ENCODE measurements at places on chromosomes 6 and 20. TPM values are rescaled to one million over a fixed set of nuclear protein-coding genes. Genes with fewer than 3 reads are reported as not detected.

Gene SLC25A27
- total RNA-seq, result 10.7 TPM

Gene HIVEP2
- total RNA-seq, result 8.1 TPM

Gene ZNF311
- not detected for total RNA-seq

Gene HDGFL1
- total RNA-seq, result not detected

Gene ATP6V1G2
- 1.8 TPM for total RNA-seq

Gene PI16
- 0.59 TPM for total RNA-seq

Gene AIG1
- total RNA-seq, result 51.1 TPM

Gene PNPLA1
- 0.10 TPM for total RNA-seq

Gene CST1
- total RNA-seq, result not detected

Gene NRN1
- not detected for total RNA-seq

Gene DEF6
- 40.4 TPM for total RNA-seq

Gene TOX2
- total RNA-seq, result 39.6 TPM

Gene RTEL1
- 58.0 TPM for total RNA-seq

Gene COL12A1
- 23.5 TPM for total RNA-seq

Gene HEBP2
- 51.6 TPM for total RNA-seq

Gene DDAH2
- total RNA-seq, result 43.4 TPM

Gene OR2W1
- not detected for total RNA-seq

Gene VSTM2L
- total RNA-seq, result 0.69 TPM

Gene PTK6
- total RNA-seq, result 6.7 TPM

Gene RNF217
- total RNA-seq, result 20.4 TPM

Gene IL17A
- total RNA-seq, result not detected

Gene TMEM14B
- 83.6 TPM for total RNA-seq

Gene REPS1
- 52.7 TPM for total RNA-seq

Gene C6orf15
- total RNA-seq, result not detected

Gene ATP9A
- 16.8 TPM for total RNA-seq

Gene HNF4A
- 7.4 TPM for total RNA-seq

Gene MOG
- total RNA-seq, result not detected

Gene CCN6
- total RNA-seq, result not detected

Gene SAMD3
- total RNA-seq, result 7.5 TPM

Gene ANGPT4
- total RNA-seq, result not detected

Gene PPP1R16B
- 0.52 TPM for total RNA-seq

Gene RNF182
- total RNA-seq, result 6.5 TPM

Gene SIM1
- total RNA-seq, result not detected

Gene ZNF341
- 4.9 TPM for total RNA-seq

Gene IL20RA
- 1.1 TPM for total RNA-seq

Gene FARS2
- total RNA-seq, result 13.8 TPM

Gene HSPA1L
- total RNA-seq, result 0.12 TPM

Gene MEI4
- not detected for total RNA-seq

Gene ADGRB3
- total RNA-seq, result not detected

Gene NHLRC1
- not detected for total RNA-seq

Gene NRSN1
- total RNA-seq, result not detected

Gene RAB5IF
- total RNA-seq, result 82.9 TPM

Gene SH3BGRL2
- total RNA-seq, result 5.2 TPM

Gene PLAGL1
- total RNA-seq, result 35.6 TPM

Gene HLA-DRB1
- 2.7 TPM for total RNA-seq

Gene MCCD1
- not detected for total RNA-seq

Gene SMLR1
- total RNA-seq, result not detected

Gene LY86
- not detected for total RNA-seq

Gene KCNK15
- total RNA-seq, result not detected

Gene RAD21L1
- 0.17 TPM for total RNA-seq

Gene WFDC12
- not detected for total RNA-seq

Gene OR12D1
- total RNA-seq, result not detected

Gene SLC22A2
- not detected for total RNA-seq

Gene TRIM15
- 6.5 TPM for total RNA-seq
